ENCODE measurements at places on chromosomes 5 and 9.
A peak's percentile ranks its signal among the peaks of the same experiment; 100 is the strongest.

DNA sequence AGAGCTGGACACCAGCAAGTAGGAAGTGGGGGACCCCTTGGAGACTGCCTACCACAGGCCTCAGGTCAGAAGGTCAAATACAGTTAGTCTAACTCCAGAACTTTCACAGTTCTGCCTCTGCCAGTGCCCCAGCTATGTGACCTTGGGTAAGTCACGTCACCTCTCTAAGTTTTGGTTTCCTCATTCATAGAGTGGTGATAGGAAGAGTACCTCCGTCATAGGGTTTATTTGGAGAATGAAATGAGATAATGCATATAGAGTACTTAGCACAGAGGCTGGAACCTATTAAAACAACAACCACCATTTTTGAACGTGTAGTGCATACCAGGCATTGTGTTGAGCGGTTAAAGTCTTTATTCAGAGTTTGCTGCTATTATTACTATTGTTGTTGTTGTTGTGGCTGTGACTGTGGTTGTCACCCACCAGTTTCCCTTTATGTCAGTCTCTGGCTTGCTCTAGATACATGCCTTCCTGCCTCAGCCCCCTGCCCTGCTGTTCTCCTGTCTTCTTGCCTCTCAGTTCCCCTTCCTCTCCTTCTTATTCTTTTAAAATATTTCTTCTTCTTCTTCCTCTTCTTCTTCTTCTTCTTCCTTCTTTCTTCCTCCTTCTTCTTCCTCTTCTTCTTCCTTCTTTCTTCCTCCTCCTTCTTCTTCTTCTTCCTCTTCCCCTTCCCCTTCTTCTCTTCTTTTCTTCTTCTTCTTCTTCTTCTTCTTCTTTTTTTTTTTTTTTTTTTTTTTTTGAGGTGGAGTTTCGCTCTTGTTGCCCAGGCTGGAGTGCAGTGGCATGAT is 67.8 kb downstream of the RALGPS1 start:
- no peak for DNase-seq

DNA sequence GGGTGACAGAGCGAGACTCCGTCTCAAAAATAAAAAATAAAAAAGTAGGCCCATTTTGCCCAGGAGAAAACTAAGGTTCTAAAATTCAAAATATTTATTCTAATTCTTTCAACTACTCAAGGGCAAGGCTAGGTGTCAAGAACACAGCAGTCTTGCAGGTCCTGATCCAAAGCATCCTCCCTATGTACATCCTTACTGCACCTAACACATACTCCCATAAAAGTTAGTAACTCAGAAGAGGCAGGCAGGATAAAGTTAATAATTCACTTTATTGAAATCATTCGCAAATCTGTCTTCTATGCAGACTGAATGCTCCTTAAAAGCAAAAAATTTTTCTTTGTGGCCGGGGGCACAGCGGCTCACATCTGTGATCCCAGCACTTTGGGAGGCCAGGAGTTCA is 11.1 kb downstream of the GOLPH3 start:
- no peak for DNase-seq

- DNase-seq: no peak
Observed at GRCh38 chr5:68187268-68188055, 28.1 kb upstream of the PIK3R1 start.

DNA sequence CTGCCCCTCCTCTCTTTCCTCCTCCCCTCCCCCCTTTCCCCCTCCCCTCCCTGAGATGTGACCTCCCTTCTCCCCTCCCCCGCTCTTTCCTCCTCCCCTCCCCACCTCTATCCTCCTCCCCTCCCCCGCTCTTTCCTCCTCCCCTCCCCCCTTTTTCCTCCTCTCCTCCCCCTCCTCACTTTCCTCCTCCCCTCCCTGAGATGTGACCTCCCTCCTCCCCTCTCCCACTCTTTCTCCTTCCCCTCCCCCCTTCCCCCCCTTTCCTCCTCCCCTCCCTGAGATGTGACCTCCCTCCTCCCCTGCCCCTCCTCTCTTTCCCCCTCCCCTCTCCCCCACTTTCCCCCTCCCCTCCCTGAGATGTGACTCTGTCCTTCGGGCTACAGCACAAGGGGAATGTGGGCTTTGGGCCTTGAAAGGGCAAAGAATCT is 169.8 kb downstream of the COL23A1 start:
- no peak for DNase-seq

DNA sequence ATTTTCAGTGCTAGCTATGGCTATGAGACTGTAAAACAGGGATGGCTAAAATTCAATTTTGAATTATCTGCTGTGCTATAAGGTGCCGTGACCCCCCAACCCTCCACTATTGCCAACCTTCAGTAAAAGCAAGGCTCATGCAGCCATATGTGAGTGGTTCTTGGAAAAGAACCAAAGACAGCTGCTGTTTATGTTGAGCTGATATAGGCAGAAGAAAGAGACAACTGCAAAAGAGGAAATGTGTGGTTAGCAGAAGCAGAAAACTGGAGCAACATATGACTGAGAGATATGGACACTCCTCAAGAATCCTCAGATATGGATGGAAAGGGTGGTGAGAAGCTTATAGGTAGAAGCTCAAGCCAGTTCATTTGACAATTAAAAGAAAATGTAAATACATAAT is 200.3 kb downstream of the TLE1 start:
- DNase-seq: no peak

- no peak for DNase-seq
Observed at GRCh38 chr5:178386336-178386931, 153.8 kb upstream of the PHYKPL start.

- peak; percentile 40 for DNase-seq
Observed at GRCh38 chr9:34552986-34553385, 30.2 kb upstream of the ENHO start.

- DNase-seq: no peak
Observed at GRCh38 chr9:24502206-24502937, 43.3 kb downstream of the IZUMO3 start.

DNA sequence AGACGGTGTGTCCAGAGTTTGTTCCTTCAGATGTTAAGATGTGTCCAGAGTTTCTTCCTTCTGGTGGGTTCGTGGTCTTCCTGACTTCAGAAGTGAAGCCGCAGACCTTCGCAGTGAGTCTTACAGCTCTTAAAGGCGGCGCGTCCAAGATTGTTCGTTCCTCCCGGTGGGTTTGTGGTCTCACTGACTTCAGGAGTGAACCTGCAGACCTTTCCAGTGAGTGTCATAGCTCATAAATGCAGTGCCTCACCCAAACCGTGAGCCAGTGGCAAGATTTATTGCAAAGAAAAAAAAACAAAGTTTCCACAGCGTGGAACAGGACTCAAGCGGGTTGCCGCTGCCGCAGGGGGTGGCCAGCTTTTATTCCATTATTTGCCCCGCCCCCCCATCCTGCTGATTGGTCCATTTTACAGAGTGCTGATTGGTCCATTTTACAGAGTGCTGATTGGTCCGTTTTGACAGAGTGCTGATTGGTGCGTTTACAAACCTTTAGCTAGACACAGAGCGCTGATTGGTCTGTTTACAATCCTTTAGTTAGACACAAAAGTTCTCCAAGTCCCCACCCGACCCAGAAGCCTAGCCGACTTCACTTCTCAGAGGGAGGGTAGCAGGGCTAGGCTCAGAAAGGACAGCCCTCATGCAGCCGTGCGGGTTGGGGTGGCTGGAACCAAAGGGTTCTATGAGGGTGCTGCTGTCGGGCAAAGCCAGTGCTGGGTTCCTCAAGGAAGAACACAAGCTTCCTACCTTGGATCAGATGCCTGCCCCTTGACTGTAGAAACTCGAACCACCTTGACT is 9.1 kb upstream of the RNF130 start:
- no peak for DNase-seq

GRCh38 chr5:136638084-136638483 is 272.7 kb upstream of the TRPC7 start:
- no peak for DNase-seq

GRCh38 chr9:27888661-27889295 is 315.5 kb upstream of the C9orf72 start:
- DNase-seq: no peak

GRCh38 chr9:107756091-107756490 is 266.5 kb upstream of the KLF4 start:
- DNase-seq: no peak

DNA sequence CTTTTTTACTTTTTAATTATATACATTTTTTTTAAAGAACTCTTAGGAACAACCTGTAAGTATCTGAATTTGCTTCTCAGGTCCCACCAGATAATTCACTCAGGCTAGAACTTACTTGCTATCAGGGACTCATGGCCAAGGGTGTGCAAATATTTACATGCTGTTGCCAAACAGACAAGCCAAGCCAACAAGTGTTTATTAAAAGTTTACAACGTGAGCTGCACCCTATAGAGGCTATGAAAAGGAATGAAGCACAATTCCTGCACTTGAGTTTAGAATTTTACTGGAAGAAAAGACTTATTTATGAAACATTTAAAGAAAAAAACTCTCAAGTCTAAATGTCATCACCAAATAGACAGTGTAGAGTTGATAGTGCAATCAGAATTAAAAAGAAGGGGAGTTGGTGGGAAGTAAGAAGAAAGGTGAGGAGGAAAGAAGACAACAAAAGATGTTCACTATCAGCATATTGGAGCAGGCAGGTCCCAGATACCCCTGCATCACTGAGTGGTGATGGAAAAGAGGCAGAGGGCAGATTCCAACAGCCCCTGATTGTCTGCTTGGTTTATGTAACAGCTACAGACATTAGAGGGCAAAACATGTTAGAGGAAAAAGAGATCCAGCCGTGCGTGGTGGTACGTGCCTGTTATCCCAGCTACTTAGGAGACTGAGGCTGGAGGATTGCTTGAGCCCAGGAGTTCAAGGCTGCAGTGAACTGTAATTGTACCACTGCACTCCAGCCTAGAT is 32.8 kb downstream of the SH3RF2 start:
- no peak for DNase-seq

DNA sequence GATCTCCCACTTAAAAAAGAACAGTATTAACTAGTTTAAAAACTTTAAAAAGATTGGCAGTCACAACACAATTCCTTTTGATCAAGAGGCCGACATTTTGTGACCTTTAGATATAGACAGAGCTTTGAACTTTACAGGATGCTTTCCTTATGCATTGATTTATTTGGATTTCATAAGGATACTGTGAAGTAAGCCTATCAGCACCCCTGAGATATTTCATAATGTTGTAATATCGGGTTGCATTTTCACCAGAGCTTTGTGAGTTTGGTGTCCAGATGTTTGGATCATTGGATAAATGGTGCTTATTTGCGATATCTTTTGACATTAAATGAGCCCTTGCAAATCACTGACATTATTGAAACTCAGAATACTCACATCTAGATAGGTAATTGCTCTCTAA is 7.7 kb downstream of the PALM2AKAP2 start:
- DNase-seq: no peak

- DNase-seq: no peak
Observed at GRCh38 chr5:135398160-135398854, 724 bp downstream of the MACROH2A1 start.

GRCh38 chr9:109919736-109920408 is 139.9 kb downstream of the PALM2AKAP2 start:
- no peak for DNase-seq

- no peak for DNase-seq
Observed at GRCh38 chr9:86434039-86434726, 80.0 kb upstream of the TUT7 start.

- no peak for DNase-seq
Observed at GRCh38 chr9:15961217-15961616, 408.4 kb downstream of the CCDC171 start.

DNA sequence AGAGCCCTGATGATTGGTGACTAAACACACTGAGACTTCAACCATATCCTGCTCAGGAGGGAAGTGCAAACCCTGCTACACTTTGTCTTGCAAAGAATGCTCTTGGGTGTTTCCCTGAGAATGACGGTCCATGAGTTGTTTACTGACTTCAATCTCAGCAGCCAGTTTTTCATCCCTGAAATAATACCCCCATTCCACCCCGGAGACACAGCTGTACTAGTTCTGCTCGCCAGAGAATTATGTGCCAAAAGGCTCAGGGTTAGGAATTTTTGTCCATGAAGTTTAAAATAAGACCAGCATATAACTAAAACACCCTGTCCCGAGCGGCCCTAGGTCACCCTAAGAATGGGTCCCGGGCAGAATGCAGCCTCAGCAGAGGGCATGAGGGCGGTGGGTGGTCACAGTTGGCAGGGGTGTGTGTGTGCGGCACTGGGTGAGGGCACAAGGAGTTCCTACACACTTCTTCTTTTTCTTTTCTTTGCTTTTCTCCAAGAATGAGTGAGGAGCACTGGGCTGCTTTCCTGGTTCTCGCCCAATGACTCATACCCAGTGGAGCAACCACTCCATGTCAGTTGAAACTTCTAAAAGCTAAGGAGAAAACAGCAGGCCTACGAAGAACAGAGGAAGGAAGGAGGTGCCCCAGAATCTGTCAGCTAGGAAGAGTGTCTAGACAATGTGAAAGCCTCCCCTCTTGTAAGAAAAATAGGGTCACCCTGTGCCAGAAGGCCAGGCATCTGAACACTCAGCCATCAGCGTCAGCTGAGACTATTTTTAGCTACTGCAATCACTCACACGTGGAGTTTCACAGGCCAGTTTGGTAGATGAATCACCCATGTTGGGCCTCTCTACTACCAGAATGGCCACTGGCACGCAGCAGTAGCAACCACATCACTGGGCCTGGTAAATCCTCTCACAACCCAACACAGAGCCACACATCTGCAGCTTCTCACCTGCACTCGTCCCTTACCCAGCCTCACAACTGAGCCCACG is 105.9 kb downstream of the DPYSL3 start:
- DNase-seq: no peak

DNA sequence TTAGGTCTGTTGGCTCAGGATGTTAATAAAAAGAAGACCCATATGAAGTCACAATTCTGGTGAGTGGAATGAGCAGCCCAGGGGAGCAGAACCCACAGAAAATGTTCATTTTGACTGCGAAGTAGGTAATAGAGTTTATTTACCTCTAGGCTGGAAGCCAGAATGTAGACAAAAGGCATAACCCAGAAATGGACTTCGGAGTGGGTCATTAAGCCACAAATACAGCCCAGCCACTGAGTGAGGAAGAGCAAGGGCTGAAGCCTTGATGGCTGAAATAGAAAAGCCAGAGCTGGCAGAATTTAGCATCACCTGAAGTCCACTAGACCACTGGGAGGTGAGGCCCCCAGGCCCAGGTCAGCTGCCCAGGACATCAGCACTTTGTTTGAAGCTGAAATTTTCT is 168.0 kb downstream of the NXNL2 start:
- no peak for DNase-seq

DNA sequence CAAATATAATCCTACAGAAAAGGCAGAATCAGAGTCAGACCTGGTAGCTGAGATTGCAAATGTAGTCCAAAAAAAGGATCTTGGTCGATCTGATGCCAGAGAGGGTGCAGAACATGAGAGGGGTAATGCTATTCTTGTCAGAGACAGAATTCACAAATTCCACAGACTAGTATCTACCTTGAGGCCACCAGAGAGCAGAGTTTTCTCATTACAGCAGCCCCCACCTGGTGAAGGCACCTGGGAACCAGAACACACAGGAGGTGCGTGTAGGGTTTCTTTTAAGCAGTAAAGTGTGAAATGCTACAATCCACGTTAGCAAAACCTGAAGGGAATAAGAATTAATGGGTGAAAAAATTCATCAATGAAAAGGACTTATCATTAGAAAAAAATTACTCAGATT is 145.8 kb downstream of the GIN1 start:
- no peak for DNase-seq
